Effector memory CD4-positive, alpha-beta T cell (primary cell): ENCODE measurements at places on chromosomes 2 and 18.

- DNase-seq: no peak
These were observed 17.6 kb downstream of the INPP1 start for GRCh38 chr2:190360965-190361364.

GRCh38 chr2:151927501-151928221 lies 99.4 kb upstream of the ARL5A start:
- DNase-seq: no peak

DNA sequence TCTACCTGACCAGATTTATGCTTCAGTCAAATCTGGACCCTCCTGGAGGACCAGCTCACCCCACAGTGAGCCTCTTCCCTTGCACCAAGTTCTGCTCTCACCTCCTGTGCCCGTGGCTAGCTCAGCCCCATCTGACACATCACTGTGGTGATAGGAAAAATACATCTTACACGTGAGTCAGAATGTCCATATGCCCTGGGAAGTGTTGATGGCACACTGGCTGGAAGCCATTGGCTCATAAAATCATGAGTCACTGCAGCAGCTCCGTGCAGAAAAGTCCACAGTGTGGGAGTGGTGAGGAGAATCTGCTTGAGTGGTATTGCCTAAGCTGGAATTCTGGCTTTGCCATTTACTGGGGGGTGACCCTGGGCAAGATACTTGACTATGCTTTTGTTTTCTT lies 42.6 kb upstream of the RAPGEF4 start:
- no peak for DNase-seq

DNA sequence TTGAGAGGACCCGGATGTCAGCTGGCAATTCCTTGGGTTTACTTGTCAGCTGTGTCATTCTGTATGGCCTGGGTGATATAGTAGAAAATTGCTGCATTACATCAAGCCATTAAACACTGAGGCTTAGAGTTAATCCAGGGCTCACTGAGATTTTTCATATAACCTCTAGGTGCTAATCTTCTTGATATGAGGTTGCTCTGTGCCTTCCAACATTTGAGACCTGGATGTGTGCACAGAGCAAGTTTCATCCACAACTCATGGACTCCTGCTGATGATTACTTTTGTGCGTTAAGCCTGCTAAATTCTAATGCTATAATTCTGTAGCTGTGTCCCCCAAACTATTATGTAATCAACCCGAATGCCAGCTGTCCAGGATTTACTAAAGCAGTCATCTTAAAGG lies 178.4 kb upstream of the CDH20 start:
- no peak for DNase-seq

- DNase-seq: no peak
These were observed 179.4 kb downstream of the ANTXR1 start for GRCh38 chr2:69192176-69192945.

GRCh38 chr2:238776003-238776760 lies 71.7 kb upstream of the TWIST2 start:
- DNase-seq: no peak

GRCh38 chr18:44790860-44791259 lies 110.2 kb downstream of the SETBP1 start:
- DNase-seq: no peak

GRCh38 chr2:176746411-176746810 lies 466.2 kb upstream of the HNRNPA3 start:
- no peak for DNase-seq

DNA sequence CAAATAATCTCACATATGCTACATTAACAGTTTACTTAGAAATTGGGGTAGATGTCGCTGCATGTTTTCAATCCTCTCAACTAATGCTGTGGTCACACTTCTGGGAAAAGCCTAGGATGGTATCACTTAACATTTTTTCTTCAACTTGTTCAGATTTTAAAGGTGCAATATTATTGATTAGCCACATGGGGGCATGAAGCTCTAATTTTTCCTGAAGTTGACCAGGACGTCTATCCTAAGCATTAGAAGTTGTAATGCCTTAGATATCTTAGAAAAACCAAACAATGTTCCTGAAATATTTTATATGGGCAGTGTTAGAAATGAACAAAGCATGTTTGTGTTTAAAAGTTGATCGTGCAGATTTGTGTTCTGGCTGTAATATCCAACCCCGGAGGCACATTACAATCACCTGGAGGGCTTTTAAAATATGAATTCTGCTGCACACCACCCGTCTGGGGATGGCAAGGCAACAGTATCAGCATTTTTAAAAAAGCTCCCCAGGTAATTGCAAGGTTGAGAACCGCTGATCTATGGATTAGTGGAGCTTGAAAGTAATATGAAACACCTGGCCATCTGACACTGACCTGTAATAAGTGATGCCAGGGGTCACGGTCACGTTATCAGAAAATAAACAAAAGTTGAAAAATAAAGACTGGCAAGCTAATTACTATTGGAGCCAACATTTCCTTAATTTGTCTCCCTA lies 100.5 kb upstream of the LMAN1 start:
- DNase-seq: no peak

GRCh38 chr18:37985126-37985525 lies 419.5 kb upstream of the CELF4 start:
- DNase-seq: no peak

GRCh38 chr2:7694076-7694985 lies 777.1 kb downstream of the RNF144A start:
- no peak for DNase-seq
